ENCODE measurements at places on chromosomes 16 and 17. TPM values are rescaled to one million over a fixed set of nuclear protein-coding genes. Genes with fewer than 3 reads are reported as not detected.

GRCh38 chr17:60610473-60610872 lies 10.5 kb downstream of the PPM1D start:
- no peak for DNase-seq

DNA sequence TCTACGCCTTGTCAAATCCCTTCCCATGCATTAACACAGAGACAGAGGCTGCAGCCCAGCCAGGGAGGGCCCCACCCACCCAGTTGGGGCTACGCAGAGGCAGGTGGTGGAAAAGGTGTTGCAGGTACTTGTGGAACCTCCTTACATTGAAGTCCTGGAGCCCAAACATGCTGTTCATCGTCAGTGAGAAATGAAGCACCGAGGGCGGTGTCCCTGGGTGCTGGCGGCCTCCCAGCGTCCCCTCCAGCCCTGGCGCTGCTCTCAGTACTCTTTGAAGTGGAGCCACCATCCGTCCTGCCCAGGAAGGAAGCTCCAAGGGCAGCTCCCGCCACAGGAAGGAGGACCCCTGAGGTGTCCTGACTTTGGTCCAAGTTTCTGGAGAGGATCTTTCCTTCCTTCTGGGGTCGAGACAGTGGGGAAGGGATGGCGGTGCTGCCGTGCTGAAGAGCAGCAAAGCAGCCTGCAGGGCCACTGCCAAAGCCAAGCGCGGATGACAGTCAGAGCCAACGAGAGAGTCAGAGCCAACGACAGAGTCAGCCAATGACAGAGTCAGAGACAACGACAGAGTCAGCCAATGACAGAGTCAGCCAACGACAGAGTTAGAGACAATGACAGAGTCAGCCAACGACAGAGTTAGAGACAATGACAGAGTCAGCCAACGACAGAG lies 23.4 kb downstream of the LMF1 start:
- no peak for DNase-seq

- DNase-seq, result no peak
These were observed 55.7 kb downstream of the WSB1 start for GRCh38 chr17:27349540-27350021.

- DNase-seq, result no peak
These were observed 10.5 kb downstream of the SLC13A5 start for GRCh38 chr17:6702567-6703215.

- DNase-seq, result no peak
These were observed 67.4 kb downstream of the KANSL1 start for GRCh38 chr17:46125831-46126230.

DNA sequence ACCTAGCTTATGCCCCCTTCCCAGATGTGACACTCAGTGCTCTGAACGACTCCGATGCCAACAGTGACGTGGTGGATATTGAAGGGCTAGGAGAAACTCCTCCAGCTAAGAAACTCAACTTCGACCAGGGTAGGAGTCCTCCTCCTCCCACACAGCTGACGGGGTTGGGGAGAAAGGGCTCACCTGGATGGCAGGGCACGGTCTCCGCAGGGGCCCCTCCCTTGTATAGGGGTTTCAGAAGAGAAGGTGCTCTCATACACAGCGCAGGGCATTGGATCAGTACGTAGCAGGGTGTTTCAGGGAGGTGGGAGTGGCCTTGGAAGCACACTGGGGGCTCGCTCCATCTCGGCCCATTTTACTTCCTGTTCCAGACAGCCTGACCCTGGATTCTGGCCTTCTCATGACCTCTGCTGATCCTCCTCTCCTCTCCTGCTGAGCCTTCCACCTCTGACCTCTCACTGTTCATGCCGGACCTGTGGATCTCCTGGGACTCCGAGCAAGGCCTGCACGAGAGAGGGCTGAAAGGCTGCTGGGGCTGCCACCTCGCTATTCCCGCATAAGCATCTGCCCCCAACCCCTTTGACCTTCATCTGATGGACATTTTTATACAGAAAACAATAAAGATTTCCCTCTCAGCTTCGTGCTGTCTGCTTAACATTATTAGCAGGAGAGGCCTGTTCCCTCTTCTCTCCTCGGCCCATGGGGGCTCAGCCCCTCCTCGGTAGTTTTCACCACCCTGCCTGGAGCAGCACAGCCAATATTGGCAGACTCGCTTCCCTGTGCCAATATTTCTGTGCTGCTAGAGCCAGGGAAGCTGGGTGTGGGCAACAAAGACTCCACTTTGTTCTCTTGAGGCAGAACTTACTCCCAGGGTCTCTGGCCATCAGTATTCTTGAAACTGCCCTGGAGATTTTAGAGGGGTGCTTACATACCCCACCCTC lies 4.7 kb downstream of the RNASEK start:
- DNase-seq, result no peak

DNA sequence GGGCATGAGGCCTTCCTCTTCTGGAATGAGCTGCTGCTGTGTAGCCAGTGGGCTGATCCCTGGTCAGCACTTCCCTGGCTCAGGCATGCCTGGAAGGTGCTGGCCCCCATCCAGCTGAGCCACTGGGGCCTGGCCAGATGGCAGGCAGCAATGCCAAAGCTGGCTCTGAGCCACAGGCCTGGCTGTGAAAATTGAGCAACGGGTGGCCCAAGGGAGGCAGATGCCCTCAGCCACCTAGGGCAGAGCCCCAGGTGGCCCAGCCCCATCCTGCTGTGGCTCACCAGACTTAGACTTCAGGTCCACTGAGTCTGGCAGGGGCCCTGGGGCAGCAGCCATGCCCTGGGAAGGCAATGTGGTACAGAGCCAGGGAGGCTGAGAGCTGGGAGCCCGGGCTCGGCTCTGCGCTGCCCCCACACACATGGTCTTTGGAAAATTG lies 8.5 kb upstream of the CRHR1 start:
- peak; percentile 25 for DNase-seq

DNA sequence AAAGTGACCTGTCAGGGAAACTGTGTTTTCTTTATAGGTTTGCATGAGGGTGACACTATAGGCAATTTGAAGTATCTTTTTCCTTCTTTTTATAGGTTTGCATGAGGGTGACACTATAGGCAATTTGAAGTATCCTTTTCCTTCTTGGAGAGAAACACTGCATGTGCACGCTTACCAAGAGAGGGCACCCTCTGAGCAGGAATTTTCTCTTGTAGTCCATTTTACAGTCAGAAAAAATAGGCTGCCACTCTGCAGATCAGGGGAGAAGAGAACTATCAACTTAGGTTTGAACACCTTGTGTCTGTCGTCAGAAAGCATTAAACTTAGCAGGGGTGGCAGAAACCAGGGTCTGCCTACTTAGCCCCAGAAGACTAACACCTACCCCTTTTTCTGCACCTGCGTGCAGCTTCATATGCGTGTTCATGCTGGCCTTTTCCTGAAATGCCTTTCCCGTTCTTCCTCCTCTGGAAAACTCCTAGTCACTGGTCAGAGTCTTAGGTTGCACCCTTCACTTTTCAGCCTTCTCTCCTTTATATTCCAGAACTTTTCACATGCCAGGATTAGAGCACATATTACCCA lies 16.4 kb upstream of the SMIM36 start:
- DNase-seq, result peak; percentile 35

DNA sequence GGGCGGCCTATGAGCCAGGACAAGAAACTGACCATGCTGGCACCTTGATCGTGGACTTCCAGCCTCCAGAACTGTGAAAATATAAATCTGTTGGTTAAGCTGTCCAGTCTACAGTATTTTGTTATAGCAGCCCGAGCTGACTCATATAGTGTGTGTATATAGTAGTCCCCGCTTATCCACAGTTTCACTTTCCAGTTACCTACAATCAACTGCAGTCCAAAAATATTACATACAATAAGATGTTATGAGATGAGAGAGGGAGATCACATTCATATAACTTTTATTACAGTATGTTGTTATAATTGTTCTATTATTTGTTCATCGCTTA lies 4.9 kb downstream of the MT3 start:
- DNase-seq, result no peak

GRCh38 chr16:22164482-22164881 lies 2.2 kb downstream of the SDR42E2 start:
- no peak for DNase-seq

DNA sequence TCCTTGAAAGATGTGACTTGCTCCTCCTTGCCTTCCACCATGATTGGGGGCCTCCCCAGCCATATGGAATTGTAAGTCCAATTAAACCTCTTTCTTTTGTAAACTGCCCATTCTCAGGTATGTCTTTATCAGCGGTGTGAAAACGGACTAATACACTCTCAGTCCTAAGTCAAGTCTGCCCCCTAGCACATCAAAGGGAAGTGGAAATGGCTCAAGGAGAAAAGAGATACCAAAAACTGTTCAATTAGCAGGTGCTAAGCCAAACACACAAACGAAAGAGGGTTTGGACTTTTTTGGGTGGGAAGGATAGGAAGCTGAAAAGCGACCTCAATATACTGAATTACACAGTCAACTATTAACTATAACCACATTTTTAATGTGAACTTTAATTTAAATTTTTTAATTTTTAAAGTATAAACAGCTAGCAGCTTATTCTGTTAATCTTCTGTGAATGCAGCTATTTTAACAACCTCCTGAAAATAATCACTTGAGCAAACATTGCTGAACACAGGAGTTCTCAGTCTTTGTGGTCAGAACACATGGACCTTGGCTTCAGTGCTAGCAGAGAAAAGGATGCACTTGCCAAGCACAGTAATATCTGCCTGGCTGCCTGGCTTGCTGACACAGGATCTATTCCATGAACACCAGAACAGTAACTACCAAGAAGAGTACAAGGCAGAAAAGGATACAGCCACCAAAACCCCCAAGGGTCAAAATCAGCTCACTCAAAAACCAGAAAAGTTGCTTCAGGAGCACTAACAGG lies 10.9 kb downstream of the ZNF18 start:
- no peak for DNase-seq

DNA sequence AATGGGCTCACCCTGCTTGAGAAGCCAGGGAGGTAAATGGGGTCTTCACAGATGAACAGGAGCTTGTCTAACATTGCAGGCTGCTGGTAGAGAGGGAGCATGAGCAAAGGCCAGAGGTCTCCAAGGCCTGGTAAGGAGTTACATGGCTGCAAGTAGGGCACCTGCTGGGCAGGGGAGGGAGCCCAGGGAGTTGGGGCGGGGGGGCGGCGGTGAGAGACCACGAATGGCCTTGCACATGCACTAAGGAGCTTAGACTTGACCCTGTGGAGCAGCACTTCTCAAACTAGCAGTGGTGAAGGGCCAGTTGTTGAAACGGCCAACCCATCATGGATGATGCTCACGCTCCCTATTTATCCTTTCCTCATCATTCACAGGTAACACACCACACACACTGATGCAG lies 38.4 kb downstream of the ERN1 start:
- no peak for DNase-seq

DNA sequence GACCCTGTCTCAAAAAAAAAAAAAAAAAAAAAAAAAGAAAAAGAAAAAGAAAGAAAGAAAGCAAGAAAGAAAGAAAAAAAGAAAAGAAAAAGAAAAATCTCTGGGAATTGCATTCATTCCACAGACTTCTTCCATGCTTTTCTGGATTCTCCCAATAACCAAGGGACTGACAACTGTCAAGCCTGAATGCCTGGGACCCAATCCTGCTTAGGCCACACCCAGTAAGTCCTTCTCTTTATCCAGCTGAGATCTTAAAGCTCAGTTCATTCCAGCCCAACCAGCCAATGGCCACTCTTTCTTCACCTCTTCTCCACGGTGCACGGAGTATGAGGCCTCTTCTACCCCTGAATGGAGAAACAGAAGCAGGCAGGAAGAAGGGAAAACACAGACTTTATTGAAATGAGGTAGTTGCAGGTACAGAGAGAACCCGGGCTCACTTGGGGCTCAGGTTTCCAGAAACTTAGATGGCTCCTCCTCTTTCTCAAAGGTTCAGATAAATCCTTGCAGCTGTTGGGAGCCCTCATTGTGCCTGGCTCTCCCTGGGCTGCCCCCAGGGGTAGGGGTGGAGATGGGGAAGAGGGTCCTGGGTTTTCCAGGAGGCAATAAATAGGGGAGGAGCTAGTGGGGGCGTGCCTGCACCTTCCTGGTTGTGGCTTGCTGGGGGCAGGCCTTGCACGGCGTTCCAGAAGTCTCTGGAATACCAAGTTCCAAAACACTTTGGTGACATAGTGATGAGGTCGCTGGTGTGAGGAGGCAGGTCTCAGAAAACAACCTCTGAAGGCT lies 2.5 kb downstream of the HOXB1 start:
- DNase-seq, result no peak

DNA sequence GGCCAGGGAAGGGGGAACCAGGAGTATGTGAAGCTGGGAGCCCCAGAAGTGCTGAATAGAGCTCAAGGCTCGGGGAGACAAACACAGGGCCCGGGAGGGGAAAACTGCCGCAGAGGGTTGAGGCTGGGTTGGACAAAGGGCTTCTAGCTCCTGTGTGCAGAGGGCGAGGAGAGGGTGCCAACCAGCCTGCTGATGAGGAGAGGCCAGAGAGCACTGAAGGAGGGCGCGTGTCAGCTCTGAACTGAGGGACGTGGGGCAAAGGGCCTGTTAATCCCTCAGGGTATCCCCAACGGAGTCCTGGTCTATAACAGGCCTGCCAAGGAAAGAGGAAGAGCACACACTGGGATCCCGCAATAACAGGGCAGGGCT lies 151.3 kb downstream of the C16orf78 start:
- DNase-seq, result no peak

GRCh38 chr17:76199469-76199868 lies 40.8 kb downstream of the RNF157 start:
- no peak for DNase-seq

GRCh38 chr16:51181503-51181811 lies 30.4 kb upstream of the SALL1 start:
- DNase-seq, result no peak

DNA sequence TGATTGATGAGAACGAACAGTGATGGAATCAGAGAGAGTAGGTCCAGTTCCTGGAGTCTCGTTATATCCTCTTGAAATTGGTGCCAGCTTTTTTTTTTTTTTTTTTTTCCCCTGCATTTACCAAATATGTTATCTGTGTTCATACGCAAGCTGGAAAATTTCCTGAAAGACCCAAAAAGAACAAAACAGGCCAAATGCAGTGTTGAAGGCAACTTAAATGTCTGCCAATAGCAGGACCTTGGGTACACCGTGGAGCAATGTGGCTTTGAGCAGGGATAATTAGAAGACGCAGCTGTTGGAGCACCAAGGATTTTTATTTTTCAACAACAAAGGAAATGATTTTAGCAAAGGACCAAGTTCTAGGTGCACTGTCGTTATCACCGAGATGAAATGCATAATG lies 105.0 kb downstream of the ABCC6 start:
- DNase-seq, result no peak

The ZPBP2 gene
- total RNA-seq, result not detected

The DOC2B gene
- total RNA-seq, result 18.1 TPM

The MYH1 gene
- total RNA-seq, result not detected

The NTN1 gene
- total RNA-seq, result 1.2 TPM

The KRTAP1-3 gene
- total RNA-seq, result not detected

The PIPOX gene
- total RNA-seq, result not detected

The METTL26 gene
- total RNA-seq, result 224 TPM

The C16orf92 gene
- not detected for total RNA-seq

The SOX15 gene
- total RNA-seq, result 18.7 TPM

The MAF gene
- total RNA-seq, result 0.58 TPM

The KRT16 gene
- total RNA-seq, result 2.0 TPM

The DBF4B gene
- 16.1 TPM for total RNA-seq

The CIITA gene
- not detected for total RNA-seq

The CDK5R1 gene
- 8.0 TPM for total RNA-seq

The CD300H gene
- not detected for total RNA-seq

Data from epithelial cell of proximal tubule (primary cell).